ENCODE measurements at places on chromosomes 16 and 17.

GRCh38 chr16:66952430-66953110 lies 8.5 kb upstream of the CES3 start:
- no peak for DNase-seq

DNA sequence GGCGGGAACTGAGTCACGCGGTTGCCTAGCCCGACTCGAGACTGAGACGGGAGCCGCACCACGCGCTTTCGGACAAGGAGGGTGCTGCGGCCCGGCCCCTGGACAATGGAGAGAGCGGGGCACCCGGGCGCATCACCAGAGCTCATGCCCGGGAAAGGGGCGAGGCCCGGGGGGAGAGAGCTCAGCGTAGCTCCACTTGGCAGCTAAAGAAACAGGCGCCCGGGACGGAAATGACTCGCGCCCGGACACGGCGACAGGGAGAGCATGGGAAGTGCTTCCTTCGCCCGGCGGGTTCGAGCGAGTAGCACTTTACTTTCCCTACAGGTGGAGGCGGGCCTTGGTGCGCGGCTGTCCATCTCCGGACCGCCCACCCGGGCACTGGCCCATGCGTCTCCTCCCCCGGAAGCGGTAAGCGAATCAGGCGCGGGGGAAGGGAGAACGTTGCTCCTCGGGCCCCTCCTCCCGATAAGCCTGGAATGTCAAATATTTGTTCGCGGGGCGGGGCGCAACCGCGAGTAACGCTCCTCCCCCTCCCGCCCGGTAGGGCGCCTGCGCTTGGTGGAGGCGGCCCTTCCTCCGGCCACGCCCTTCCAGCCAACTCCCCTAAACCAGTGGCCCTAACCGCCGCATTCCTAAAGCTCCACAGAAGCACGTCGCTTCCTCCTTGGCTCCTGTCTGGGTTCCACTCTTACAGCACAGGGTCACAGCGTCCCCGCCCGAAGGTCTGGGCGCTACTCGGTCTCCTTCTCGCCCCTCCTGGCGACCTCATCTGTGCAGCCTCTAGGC lies 1.5 kb upstream of the ESRP2 start:
- DNase-seq, result peak; percentile 98

- no peak for DNase-seq
Observed at GRCh38 chr16:16019488-16019887, 70.1 kb downstream of the ABCC1 start.

- DNase-seq, result no peak
Observed at GRCh38 chr16:31086629-31086906, 2.2 kb downstream of the PRSS53 start.

DNA sequence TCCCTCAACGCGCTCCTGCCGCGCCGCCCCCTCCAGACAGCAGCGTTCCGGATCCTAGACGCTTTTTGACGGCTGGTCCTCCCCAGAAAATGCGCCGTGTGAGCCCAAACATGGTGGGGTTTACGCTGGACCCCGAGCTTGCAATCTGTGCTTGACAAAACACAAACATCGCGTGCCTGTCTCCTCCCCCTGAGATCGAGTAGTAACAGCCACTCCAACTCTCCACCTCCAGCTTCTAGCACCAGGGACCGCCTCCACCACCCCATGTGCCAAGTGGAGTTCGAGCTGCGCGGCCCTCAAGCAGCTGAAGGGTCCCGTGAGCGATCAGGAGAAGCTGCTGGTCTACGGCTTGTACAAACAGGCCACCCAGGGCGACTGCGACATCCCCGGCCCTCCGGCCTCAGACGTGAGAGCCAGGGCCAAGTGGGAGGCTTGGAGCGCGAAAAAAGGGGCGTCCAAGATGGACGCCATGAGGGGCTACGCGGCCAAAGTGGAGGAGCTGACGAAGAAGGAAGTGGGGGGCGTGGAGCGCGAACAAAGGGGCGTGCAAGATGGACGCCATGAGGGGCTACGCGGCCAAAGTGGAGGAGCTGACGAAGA lies 656 bp upstream of the GEMIN4 start:
- peak; percentile 21 for DNase-seq

- DNase-seq, result no peak
Observed at GRCh38 chr16:82181461-82182185, 11.6 kb upstream of the MPHOSPH6 start.

DNA sequence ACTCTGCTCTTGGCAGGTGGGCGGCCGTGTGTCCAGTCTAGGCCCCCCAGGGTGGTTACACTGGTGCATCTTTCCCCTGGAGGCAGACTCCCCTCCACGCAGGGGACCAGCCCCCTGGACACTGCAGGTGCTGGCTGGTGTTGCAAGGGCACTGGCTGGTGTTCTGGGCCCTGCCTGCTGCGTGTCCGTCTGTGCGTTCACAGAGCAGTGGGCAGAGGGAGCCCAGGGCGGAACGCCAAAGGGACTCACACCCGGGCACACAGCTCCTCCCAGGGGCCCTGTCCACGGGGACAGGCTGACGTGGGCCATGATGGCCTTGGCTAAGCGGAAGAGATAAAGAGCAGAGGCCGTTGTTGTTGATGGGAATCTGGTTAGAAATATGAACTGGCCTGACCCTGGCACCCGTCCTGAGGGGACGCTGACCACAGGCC lies 27.3 kb downstream of the ACSF3 start:
- no peak for DNase-seq

DNA sequence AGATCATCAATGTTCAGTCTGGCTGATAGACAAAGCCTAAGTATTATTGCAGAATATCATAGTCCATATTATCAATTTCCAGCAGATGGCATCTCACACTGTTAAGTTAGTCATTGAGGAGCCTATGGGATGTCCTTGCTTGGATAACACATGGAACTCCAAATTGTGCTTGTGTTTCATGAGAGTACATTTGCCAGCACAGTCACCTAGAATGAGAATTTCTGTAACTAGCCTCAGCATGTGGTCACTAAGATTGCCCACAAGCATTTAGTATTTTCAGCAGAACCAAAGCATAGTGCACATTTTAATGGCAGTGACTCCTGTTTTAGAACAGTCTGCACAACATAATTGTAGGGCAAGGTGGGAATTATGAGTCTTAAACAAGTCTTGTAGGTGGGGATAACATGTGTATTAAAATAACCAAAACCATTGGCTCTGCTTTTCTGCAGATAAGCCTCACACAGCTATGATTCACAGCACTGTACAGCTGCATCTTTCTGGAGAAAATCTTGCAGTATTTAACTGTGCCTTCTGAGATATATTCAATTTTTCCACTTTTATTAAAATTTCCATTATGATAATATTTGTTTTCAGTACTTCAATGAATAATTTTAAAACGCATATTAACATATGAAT lies 882.8 kb upstream of the SOX9 start:
- peak; percentile 64 for DNase-seq

DNA sequence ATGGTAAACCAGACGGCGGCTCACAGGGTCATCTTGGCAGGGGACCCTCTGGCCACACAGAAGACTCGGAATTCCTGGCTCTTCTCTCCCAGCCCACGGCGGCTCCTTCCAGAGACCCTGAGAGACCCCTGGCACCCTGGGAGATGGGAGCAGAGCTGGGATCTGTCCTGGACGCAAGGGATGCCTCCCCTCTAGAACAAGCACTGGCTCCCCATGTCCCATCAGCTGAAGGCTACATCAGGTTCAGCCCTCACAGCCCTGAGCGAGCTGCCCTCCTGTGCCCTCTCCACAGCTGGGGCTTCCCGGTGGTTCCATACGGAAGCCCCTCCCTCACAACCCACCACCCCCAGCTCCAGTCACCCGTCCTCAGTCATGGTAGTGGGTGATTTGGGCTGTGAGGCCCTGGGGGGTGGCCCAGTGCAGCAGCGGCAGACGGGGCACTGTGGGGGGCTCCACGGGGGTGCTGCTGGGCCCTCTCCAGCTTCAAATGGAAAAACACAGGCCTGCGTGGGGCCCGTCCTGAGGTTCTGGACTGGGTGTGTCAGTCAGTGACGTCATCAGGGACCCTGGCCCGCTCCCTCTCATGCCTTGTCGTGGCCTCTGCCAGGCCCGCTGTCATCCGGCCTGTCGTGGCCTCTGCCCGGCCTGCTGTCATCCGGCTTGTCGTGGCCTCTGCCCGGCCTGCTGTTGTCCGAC lies 13.0 kb upstream of the CBFA2T3 start:
- no peak for DNase-seq

DNA sequence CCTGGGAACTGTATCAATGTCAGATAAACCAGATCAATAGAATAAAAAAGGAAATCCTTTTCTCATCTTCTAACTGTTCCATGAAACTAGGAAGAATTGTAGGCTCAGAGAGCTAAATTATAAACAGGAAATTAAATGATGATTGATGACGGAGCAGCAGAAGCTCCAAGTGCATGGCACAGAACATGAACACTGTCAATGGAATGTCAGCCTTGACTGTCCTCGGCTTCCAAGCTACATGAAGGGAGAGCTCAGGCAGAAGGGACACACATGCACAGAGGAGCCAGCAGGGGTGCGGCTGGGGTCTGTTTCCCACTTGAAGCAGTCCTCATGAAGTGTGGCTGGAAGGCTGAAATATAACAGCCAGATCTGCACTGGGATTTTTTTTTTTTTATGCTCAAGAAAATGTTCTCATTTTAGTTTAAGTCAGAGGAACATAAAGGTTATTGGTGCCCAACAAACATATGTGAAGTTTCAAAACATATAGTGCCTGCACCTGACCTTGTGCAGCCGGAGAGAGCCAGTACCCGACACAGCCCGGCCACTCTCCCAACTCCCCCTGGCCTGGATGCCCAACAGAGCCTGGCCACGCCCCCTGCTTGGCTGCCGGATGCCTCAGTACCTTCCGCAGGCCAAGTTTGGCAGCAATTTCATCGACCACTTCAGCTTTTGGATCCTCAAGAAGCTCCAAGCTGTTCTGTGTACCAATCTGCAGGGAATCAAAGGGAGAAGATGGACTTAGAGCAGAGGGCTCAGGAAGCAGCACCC lies 37.0 kb downstream of the NPLOC4 start:
- no peak for DNase-seq

GRCh38 chr17:27485716-27486495 lies 29.7 kb downstream of the KSR1 start:
- no peak for DNase-seq

GRCh38 chr16:30028438-30029076 lies 2.5 kb downstream of the TLCD3B start:
- no peak for DNase-seq

DNA sequence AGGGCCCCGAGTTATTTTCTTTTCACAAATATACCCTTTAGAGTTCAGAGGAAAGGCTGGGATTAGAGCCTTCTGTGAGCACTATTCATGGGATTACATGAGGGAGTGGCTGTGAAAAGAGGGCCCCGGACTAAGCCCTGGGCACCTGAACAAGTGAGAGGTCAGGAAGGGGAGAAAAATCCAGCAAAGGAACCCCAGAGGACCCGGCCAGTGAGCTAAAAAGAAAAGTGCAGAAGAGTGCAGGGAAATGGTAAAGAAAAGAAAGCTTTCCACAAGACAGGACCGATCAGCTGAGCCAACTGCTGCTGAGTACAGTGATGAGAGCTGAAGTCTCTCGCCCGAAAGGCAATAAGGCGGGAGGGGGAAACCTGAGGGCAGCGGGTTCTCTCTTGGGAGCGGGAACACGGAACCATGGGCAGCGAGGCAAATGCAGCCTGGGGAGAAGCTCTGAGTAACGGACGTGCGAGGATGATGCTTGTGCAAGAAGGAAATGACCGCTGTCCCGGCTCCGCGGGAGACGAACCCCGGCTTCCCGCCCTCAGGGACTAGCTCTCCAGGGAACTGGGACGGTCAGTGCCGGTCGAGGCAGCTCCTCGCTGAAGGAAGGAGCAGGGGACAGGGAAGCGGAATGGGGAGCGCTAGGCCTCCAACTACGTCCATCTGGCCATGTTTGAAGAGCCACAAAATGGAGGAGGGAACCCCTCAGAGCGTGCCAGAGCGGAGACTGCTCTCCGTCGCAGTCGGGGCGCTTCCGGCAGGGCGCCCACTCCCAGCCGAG lies 665 bp upstream of the ALDH3A2 start:
- DNase-seq, result peak; percentile 75

DNA sequence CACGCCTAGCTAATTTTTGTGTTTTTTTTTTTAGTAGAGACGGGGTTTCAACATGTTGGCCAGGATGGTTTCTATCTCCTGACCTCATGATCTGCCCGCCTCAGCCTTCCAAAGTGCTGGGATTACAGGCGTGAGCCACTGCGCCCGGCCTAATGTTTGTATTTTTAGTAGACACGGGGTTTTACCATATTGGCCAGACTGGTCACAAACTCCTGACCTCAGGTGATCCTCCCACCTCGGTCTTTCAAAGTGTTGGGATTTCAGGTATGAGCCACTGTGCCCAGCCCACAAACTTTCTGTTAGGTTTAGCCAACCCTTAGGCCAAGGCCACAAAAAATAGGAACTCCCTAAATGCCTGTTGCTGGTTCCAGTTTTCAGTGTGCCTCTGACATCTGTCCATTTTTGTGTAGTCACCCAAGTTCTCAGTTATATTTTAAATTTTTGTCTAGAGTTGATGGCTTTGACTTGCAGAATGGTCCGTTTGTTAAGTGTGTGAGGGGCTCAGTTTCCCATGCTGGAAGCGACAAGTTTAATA lies 12.7 kb downstream of the CCL16 start:
- DNase-seq, result no peak

GRCh38 chr17:2214047-2214928 lies 89.3 kb downstream of the SMG6 start:
- no peak for DNase-seq

- peak; percentile 11 for DNase-seq
Observed at GRCh38 chr16:2514333-2515179, 804 bp downstream of the ATP6V0C start.

DNA sequence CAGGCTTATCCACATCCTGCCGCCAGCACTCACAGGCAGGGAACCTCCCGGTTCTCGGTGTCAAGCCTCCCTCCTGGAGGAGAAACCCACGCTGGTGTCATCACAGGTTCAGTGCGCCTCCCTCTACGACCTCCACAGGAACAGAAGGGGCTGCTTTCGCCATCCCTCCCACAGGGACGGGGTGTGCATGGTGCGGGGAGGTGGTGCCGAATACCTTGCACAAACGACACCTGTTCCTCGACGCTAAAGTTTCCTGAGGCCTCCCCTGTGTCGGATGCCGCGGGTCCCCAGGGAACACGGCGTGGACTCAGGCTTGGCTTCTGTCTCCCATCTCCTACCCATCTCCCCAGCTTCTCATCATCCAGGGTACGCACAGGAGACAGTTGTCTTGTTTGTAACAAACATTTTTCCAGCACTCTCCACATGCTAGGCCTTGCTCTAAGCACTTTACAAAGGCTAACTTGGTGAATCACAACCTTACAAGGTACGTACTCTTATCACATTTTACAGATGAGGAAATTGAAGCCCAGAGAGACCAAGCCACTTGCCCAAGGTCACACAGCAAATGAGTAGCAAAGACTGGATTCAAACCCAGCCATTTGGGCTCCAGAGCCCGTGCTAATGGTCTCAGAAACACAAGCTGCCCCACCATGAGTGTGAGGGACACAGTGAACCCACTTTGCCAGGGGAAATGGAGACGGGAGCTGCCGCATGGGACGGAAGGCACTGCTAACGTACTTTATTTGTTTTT lies 271.6 kb downstream of the C16orf95 start:
- no peak for DNase-seq

- no peak for DNase-seq
Observed at GRCh38 chr16:15649727-15650018, 372 bp upstream of the NDE1 start.

Measured in SW480 (cell line).